ENCODE measurements at places on chromosomes 2 and 18.
A peak's percentile ranks its signal among the peaks of the same experiment; 100 is the strongest.

GRCh38 chr2:100643906-100644501, 81.2 kb downstream of the PDCL3 start:
- DNase-seq = no peak

GRCh38 chr18:2312440-2312839, 258.9 kb downstream of the METTL4 start:
- DNase-seq = no peak

- DNase-seq = no peak
Observed at GRCh38 chr18:69866212-69866611, 81.5 kb downstream of the CD226 start.

- no peak for DNase-seq
Observed at GRCh38 chr2:84077496-84077895, 381.6 kb downstream of the SUCLG1 start.

GRCh38 chr2:197885587-197885986, 81.2 kb downstream of the PLCL1 start:
- DNase-seq = no peak

- no peak for DNase-seq
Observed at GRCh38 chr2:97546711-97547110, 43.0 kb downstream of the ANKRD36B start.

DNA sequence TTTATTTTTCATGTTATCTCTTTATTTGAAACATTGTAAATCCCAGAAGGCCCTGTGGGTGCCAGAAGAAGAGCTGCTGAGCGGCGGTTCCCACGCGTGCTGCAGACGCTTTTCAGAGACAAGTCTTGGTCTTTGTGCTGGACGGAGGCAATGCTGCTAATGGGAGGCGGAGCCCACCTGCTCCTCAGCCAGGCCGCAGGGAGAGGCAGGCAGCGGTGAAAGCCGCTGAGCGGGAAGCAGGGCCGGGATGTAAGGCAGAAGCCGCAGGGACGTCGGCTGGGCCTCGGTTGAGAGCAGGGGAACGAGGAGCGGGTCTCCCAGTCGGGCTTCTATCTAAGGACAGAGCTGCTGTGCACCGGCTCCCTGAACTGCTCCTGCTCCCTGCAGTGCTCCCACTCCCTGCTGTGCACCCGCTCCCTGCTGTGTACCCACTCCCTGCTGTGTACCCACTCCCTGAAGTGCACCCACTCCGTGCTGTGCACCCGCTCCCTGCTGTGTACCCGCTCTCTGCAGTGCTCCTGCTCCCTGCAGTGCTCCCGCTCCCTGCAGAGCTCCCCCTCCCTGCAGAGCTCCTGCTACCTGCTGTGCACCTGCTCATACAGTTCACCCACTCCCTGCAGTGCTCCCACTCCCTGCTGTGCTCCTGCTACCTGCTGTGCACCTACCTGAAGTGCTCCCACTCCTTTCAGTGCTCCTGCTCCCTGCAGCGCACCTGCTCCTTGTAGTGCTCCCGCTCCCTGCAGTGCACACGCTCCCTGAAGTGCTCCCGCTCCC, 16.4 kb downstream of the TMEM18 start:
- no peak for DNase-seq

DNA sequence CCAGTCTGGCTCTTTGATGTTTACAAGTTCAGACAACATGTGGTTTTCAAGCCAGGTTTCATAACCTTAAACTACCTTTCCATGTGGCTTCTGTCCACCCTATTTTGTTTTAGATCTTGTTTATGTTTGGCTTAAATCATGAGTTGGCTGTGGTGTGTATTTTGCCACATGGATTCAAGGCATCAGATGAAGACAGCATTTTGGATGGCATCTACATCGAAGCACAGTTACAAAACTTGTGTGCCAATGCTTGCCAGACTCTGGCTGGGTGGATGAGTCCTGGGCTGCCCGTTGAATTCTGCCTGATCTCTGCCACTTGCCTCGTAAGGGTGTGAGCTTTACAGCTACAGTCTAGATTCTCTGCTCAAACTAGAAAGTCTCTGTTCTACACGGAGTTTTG, 335.3 kb downstream of the MYCN start:
- DNase-seq = no peak

GRCh38 chr18:1954583-1955312, 616.6 kb downstream of the METTL4 start:
- no peak for DNase-seq

GRCh38 chr18:20971886-20972267, 139.7 kb downstream of the ROCK1 start:
- no peak for DNase-seq

GRCh38 chr18:49668574-49669275, 106.9 kb downstream of the LIPG start:
- DNase-seq = no peak

- no peak for DNase-seq
Observed at GRCh38 chr2:160321006-160321405, 120.9 kb upstream of the ITGB6 start.

- no peak for DNase-seq
Observed at GRCh38 chr2:200379481-200380090, 73.1 kb downstream of the SPATS2L start.

DNA sequence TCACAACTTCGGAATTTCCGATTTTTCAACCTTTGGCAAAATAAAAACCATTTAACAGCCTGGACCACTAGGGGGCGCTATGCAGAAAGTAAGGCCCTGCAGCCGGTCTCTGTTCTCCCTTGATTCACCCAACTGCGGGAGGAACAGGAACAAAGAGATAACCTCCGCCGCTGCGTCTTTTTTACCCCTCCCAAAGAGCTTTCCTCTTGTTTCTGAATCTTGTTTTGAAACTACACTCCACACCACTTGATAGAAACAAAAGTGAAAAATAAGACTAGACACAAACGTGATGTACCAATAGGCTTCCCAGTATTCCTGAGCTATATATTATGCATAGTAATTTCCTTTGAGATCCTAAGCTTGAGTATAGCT, 231.2 kb downstream of the MYO3B start:
- DNase-seq = peak; percentile 56

Data from stimulated activated CD4-positive, alpha-beta T cell treated with anti-CD3 and anti-CD28 coated beads, Interleukin-4, amount 100 ng/mL, for 4 hours (primary cell).